ENCODE measurements at places on chromosomes 16 and 17. TPM values are rescaled to one million over a fixed set of nuclear protein-coding genes. Genes with fewer than 3 reads are reported as not detected.

- peak; percentile 18 for DNase-seq
Observed at GRCh38 chr17:45677770-45678169, 106.3 kb upstream of the CRHR1 start.

DNA sequence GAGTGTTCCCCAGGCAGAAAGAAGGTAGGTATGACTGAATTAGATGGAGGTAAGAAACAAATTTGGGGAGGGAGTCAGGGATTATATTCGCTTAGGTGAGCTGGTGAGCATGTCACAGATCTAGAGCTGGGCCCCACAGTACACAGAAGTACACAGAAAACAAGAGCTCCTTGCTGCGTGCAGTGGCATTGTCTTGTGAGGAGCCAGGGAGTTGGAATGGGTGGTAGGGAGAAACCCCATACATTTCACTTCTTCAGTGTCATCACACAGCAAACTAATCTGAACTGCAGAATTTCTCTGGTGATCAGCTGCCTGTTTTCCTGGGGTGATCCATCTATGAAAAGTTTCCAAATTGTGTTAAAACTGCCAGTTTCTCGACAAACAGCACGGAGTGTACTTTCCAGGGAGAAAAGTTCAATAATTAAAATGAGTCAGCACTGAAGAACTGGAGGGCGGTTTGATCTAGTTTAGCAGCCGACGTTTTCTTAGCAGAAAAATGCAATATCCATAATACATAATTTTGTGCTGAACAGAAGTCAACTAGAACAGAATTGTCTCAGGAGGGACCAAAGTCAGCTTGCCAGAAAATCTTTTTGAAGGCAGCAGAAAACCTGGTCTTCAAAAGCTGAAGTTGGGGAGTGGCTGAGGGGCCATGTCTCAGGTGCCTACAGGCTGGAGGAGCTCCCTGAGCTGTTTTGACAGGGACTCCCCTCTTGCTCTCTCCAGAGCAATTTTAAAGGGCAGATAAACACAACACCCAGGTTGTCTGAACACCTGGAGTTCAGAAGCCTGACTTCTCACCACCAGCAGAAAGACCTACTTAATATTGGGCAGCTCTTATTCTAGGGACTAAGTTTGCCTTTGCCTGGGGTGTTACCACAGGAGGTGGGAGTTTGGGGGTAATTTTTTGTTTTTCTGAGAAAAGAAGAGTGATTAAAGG is 448.6 kb downstream of the CA10 start:
- DNase-seq = no peak

DNA sequence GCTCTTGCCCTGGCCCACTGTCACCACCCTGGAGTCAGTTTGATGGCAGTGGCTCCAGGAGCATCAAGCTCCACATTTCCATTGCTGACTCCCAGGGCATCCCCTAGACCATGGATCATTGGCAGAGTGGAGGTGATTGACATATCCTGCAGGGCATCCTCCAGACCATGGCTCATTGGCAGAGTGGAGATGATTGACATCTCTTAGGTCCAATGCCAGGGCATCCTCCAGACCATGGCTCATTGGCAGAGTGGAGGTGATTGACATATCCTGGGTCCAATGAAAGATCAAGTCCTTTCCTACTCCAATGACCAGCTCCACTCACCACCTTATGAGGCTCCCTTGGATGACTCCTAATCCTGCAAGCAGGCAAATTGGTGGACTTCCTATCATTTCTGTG is 174.3 kb upstream of the NLRP1 start:
- DNase-seq = peak; percentile 55

DNA sequence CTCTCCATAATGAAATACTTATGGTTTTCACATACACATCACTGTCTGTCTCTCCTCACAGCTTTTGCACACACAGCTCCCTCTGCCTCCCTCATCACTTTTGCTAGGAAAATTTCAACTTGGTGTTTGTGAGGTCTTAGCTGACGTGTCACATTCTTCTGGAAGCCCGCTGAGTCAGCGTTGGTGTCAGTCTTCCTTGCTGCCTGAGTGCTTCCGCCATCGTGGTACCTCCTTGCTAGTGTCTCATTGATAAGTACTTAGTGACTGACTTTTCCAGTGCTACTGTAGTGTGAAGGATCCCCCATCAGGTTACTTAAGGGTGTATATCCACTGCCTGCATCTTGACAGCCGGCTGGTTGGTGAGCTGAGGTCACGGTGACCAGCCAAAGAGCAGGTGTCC is 33.5 kb downstream of the CA10 start:
- no peak for DNase-seq

DNA sequence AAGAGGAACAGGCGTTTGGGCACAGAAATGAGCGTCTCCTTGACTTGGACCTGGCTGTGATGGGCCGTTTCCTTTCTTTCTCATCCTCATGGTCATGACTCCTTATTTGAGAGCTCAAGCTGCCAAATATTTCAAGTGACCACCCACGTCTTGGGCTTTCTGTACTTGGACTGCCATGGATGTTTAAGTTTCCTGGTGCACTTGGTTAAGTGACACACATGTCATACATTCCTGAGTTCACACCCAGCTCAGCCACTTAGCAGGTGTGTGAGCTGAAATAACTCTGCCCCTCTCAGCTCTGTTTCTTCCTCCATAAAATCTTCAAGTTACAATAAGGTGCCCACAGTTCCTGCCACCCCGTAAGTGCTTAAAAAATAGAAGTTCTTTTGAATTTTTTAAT is 114.5 kb downstream of the CLEC16A start:
- no peak for DNase-seq

DNA sequence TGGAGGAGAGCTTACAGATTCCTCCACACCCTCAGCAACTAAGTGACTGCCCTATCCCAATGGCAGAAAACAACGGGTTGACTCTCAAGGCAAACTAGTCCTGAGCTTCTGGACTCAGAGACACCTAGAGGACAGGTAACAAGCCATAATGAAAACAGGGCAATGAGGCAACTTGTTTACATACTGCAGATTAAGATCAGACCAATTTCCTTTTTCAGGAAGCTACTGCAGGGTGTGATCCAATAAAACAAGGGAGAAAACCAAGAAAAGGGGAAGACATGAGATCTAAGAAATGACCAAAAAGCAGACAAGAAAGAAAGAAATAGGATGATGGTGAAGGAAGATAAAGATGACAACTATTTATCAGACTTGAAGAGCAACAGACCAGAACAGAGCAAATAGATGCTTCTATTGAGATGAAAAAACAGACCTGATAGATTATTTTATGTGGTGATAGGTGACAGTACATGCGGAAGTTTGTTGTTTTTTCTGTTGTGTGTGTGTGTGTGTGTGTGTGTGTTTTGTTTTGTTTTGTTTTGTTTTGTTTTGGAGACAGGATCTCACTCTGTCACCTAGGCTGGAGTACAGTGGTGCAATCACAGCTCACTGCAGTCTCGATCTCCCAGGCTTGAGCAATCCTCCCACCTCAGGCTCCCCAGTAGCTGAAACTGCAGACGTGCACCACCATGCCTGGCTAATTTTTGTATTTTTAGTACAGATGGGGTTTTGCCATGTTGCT is 120.7 kb downstream of the GAS7 start:
- DNase-seq = no peak

DNA sequence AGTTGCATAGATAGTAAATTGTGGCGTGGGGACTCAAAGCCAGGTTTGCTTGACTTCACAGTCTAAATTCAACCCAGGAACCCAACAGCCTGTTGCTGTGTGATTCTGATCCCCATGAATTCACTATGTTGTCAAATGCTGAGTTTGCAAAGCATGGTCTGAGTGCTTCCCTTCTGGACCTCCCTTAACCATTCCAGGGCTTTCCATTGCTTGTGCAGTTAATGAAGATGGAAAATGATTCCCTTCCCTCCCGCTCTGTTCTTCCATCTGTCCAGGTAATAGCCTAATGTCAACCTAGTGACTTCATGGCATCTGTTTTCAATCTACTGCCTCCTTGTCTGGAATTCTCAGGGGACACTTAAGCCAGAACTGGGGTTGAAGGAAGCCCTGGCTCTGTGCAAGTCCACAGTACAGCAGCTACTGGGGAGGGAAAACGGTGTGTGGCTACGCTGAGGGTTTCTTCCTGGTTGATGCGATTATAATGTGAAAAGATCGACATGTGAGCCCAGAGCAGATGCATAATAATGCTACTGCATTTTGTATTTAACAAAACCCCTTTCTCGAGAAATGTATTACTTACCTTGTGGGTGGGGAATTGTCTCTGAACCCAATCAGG is 206.7 kb downstream of the CDH13 start:
- no peak for DNase-seq

GRCh38 chr16:83407928-83408327 is 399.9 kb upstream of the HSBP1 start:
- no peak for DNase-seq

DNA sequence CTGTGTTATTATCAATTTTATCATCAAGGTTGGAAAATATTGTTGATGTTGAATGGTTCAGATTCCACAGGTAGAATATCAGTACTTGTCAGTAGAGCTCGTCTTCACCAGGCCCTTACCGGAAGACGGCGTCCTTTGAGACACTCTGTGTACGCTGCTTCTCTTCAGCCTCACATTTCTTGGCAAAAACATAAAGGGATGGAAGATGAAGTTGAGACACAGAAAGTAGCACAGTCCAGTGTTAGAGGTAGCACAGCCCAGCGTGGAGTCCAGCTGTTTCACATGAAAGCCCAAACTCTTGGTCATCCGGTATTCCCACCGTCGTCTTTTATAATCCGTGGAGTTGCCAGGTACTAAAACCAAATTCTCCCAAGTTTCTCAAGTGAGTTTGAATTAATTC is 30.4 kb downstream of the ATP2C2 start:
- DNase-seq = no peak

KRT40 gene
- total RNA-seq = not detected

CACNB1 gene
- 1.2 TPM for total RNA-seq

CSH1 gene
- not detected for total RNA-seq

G6PC1 gene
- not detected for total RNA-seq

GPR139 gene
- not detected for total RNA-seq

ZNF385C gene
- 0.81 TPM for total RNA-seq

HLF gene
- total RNA-seq = 5.3 TPM

Measured in M059J (cell line).